Epithelial cell of esophagus (primary cell): ENCODE measurements at places on chromosomes 5 and 9.
A peak's percentile ranks its signal among the peaks of the same experiment; 100 is the strongest.

DNA sequence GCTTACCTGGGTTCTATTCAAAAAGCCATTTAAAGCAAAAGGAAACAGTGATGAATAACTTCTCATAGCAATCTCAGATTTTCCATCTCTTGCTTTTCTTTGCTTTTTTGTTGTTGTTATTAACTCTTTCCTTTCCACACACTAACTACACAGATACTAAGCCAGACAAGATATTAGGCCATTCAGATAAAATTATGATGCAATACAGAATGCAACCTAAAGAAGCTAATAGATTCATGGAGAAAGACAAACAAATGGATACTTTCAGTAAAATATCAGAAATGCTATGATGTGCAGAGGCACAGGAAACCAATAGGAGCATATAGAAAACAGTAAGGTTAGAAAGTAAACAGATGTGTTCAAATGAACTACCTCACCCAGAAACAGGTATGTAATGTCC, 597.0 kb upstream of the ITGA1 start:
- DNase-seq = no peak

DNA sequence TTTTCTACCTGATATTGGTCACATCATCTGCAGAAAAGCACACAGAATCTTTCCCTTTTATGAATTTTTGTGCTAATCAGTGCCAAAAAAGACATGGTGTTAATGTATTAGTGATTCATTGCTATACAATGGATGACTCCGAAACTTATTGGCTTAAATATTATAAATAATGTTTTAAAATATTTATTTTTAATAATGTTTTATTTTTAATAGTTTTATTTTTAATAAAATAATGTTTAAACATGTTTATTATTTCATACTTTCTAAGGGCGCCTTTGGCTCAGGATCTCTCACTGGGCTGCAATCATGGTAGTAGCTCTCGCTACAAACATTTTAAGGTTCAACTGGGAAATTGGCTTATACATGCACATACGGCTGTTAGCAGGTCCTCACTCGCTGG, 65.7 kb downstream of the CDH12 start:
- DNase-seq = no peak

GRCh38 chr5:168818558-168818957, 239.4 kb upstream of the PANK3 start:
- DNase-seq = no peak

- no peak for DNase-seq
These were observed 43.6 kb downstream of the SERINC5 start for GRCh38 chr5:80212171-80212667.

DNA sequence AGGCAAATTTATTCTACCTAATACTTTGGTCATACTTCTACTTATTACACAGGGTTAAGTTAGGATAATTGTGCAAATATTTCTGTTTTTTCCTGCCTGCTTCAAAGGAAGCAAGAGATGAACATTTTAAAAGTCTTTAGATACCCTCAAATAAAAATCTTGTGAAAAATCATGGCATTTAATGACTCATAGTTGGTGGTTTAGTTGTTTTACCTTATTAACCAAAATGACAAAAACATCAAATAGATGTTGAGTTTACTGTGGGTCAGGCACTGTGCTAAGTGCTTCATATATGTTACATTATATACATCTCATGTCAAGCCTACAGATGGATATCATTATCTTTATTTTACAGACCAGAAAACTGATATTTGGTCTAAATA, 54.4 kb downstream of the ZNF474 start:
- DNase-seq = no peak

DNA sequence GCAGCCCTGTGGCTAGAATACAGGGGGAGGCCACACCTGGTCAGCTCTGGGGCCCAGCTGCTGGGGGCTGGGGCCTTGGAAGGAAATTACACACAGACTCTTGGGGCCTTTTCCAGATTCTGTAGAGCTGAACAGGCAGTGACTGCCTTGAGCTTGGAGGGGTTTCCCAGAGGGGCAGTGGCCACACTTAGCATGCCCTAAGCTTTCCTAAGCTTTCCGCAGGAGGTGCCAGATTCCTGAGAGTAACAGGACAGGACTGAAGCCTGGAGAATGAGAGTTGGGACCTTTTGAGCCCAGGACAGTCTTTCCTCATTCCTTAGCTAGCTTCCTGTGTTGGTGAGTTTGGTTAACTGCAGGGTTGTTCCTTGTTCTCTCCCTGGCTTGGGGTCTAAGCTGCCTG, 1.4 kb downstream of the TBC1D13 start:
- DNase-seq = no peak

DNA sequence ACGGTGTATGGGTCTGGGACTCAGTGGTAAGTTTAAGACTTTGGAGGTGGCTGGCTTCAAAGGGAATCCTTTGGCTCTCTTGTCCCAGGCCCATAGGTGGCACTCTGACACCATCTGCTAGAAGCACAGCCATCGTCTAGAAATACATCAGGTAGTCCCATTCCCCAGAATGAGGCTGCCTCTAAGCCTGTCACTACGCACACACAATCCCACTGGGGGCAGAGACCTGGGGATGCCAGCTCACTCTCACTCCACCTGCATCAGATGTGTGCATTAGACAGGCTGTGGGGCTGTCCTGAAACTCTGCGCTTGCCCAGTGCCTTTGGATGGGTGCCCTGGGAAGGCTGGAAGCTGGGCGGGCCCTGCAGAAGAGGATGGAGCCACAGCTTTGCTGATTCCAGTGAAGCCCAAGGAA, 127.5 kb upstream of the PANK3 start:
- peak; percentile 69 for DNase-seq

- DNase-seq = peak; percentile 38
These were observed 183.5 kb downstream of the RFX3 start for GRCh38 chr9:3342159-3342777.

- DNase-seq = peak; percentile 56
These were observed 17.0 kb upstream of the NTNG2 start for GRCh38 chr9:132144708-132145365.

DNA sequence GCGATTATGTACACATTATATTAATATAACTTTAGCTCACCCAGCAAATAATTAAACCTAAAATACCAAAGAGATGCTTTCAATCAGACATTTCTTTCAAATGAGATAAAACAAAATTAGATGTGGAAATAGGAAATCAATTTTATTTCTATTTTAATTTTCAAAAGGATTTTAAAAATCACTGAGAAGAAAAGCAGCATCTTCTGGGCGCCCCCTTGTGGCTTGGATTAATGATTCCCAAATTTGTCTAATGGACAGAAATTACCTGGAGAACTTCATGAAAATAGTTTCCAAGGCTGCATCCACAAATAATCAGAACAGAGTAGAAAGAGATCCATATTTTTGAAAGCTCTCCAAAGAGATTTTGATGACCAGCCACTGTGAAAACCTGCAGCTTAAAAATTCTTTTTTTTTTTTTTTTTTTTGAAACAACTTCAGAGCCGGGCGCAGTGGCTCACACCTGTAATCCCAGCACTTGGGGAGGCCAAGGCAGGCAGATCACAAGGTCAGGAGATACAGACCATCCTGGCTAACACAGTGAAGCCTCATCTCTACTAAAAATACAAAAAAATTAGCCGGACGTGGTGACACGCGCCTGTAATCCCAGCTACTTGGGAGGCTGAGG, 50.9 kb upstream of the CEMIP2 start:
- DNase-seq = peak; percentile 48

DNA sequence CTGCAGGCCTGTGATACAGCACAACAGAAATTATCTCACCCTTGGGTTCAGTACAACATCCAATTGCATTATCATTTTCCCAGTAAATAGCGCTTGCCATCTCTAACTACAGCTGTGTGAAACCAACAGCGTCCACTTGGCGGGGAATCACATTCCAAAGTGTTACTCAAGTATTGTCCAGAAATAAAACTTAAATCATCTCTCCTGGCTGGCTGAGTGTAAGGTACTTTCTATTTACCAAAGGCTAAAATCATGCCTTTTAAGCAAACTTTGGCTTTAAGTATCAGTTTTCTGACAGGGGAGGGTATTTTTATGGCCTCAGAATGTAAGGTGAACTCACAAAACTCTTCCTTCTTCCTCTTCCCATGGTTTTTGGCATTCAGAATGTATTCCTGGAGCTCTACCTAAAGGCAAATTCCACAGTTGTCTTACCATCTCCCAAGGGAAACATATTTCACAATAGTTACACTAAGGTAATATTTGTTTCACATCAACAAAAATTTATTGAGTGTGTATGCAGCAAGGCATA, 205.6 kb upstream of the MPDZ start:
- peak; percentile 86 for DNase-seq

DNA sequence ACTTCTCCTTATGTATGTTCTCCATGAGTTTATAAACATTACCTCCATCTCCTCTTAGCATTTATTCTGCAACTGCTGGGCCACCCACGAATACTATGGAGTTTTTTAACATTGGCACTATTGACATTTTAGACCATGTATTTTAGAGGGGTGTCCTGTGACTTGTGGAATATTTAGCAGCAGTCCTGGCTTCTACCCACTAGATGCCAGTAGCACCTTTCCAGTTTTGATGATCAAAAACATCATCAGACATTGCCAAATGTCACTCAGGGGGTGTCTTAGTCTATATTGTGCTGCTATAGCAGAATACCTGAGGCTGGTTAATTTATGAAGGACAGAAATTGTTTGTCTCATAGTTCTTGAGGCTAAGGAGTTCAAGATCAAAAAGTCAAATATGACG, 187.5 kb upstream of the RORB start:
- no peak for DNase-seq

DNA sequence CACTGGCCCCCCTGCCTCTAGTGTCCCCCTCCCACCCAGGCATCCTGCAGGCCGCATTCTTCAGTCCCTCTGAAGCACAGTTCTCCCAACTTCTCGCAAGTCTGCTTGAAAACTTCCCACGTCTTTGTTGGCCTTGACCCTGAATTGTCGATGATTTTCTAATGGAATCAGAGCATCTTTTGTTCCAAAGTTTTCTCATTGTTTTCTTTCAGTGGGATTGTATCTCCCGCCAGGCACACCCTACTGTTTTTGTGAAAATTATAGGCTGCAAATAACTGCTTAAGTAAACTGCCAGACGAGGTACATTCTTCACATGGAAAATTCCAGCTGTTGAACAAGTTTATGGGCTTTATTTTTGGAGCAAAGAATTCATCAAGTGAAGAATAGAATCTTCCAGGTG, 122.6 kb upstream of the SLC25A48 start:
- no peak for DNase-seq

GRCh38 chr5:173310218-173310769, 17.9 kb downstream of the STC2 start:
- no peak for DNase-seq

- DNase-seq = no peak
These were observed 78.8 kb downstream of the WNK2 start for GRCh38 chr9:93262537-93263310.

DNA sequence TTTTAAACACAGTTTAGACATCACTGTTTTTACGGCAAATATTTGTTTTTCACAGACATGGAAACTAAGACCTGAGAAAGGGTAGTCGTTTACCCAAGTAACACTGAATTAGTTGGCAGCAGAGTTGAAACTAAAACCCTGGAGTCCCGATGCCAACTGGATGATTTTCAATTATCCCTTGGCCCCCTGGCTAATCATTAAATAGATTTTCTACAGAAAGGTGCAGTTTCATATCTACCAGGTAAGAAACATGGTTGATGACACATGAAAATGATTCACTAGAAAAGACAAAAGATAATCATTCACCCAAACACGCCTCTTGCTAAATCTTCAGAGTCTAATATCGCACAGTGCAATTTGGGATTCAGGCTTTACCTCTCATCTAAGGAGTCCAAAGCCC, 136.9 kb downstream of the SEMA5A start:
- DNase-seq = peak; percentile 52
